Stomach (tissue), 19 donors: ENCODE measurements at places on chromosomes 11 and 22. TPM values are rescaled to one million over a fixed set of nuclear protein-coding genes. Genes with fewer than 3 reads are reported as not detected.
A peak's percentile ranks its signal among the peaks of the same experiment; 100 is the strongest.

DNA sequence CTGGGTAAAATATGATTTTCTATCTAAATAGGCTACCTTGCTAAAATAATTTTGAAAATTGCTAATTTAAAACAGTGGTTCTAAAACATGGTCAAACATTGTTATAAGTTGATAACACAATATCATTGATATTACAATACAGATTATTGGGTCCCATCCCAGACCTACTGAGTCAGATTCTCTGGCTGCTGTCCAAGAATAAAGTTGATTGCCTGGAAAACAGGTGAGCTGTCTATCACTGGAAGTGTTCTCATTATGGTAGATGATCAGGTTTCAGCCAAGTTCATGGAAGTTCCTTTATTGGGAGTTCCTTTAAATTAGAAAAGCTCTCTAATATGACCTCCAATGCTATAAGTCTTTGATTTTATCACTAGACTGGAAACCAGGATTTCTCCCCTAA is 52.3 kb downstream of the SC5D start:
- H3K27me3 ChIP-seq: no peaks in the 10 kb centered on the region
- H3K4me3 ChIP-seq: no peak overlapping the region
- no peak overlapping the region for H3K27ac ChIP-seq

The NRGN gene
- total RNA-seq: not detected

The OR52I1 gene
- not detected for total RNA-seq

The RFPL1 gene
- total RNA-seq: not detected

GRCh38 chr11:65557280-65558001 is 718 bp downstream of the LTBP3 start:
- H3K4me3 ChIP-seq: peak overlapping the region; percentile 64
- peaks cover 14% of the 10 kb centered on the region for H3K36me3 ChIP-seq
- DNase-seq: no peak
- peaks cover 8% of the 10 kb centered on the region for H3K27me3 ChIP-seq

GRCh38 chr11:35876786-35877185 is 67.1 kb upstream of the LDLRAD3 start:
- no peaks in the 10 kb centered on the region for H3K27me3 ChIP-seq
- H3K4me1 ChIP-seq: no peaks in the 10 kb centered on the region
- no peak for DNase-seq
- no peaks in the 10 kb centered on the region for H3K36me3 ChIP-seq
- H3K4me3 ChIP-seq: no peak overlapping the region
- no peak overlapping the region for H3K27ac ChIP-seq

DNA sequence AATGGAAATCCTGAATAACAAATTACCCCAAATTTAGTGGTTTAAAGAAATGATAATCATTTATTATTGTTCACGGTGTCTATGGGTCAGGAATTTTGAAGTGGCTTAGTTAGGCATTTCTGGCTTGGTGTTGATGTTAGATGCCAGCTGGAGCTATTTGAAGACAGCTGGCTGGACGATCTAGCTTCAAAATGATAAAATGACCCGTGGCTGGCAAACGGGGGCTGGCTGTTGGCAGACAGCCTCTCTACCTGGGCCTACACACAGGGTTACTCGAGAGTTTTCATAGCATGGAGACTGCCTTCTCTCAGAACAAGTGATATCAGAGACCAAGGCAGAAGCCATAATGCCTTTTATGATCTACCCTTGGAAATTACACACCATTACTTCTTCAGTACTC is 285.2 kb downstream of the METTL15 start:
- no peaks in the 10 kb centered on the region for H3K36me3 ChIP-seq
- no peak overlapping the region for H3K4me3 ChIP-seq
- no peaks in the 10 kb centered on the region for H3K4me1 ChIP-seq
- no peak for DNase-seq
- H3K27ac ChIP-seq: no peak overlapping the region

DNA sequence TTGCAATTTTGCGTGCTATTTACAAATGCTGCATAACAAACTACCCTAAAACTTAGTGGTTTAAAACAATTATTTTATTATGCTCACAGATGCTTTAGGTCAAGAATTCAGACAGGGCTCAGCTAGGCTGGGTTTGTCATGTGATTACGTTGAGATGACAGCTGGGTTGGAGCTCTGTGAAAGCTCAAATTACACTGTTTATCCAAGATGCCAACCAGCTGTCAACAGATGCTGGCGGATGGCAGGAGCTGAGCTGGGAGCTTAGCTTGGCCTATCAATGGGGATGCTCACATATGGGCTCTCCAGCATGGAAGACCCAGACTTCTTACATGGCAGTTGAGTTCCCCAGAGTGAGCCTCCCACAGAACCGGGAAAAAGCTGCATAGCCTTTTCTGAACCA is 62.7 kb downstream of the STK33 start:
- H3K36me3 ChIP-seq: no peaks in the 10 kb centered on the region
- H3K27ac ChIP-seq: no peak overlapping the region
- H3K4me3 ChIP-seq: no peak overlapping the region
- no peaks in the 10 kb centered on the region for H3K27me3 ChIP-seq
- H3K4me1 ChIP-seq: no peaks in the 10 kb centered on the region
